CD4-positive, alpha-beta T cell treated with Interleukin-2 at 100 ng/mL for 4 hours (primary cell): ENCODE measurements at places on chromosomes 2 and 18.

- peak; percentile 42 for DNase-seq
These were observed 108.8 kb downstream of the B3GNT2 start for GRCh38 chr2:62304429-62305417.

DNA sequence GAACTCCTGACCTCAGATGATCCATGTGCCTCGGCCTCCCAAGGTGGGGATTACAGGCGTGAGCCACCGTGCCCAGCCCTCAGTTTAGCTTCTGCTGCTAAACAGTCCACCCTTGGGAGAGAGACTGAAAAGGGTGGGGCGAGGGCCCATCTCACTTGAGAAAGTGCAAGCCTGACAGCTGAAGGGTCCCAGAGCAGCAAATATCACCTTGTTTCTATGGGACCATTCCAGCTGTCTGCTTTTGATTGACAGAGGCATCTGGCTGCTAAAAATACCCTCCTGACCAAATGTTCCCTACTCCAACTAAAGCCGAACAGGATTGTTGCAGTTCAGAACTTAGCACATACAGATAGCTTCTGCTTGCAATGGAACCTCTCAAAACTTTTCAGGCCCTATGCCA lies 436 bp upstream of the SMYD1 start:
- DNase-seq: no peak

DNA sequence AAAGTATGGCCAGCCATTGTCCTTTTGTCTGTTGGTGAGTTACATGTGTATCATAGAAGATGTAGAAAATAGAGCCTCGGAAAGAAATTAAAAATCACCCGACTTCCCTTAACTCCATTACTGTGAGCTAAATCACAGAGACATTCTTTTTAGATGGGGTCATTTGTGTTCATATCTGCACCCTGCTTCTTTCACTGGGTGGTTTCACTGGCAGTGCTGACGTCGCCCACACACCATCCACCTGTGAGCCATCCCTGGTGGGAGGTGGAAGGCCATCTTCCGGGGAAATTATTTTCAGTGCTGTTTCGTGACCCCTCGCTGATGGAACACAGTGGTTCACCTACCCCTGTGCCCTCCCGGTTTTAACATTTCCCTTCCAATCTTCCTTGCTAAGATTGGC lies 21.2 kb downstream of the SH3BP4 start:
- DNase-seq: no peak

- DNase-seq: no peak
These were observed 19.1 kb downstream of the LIMS1 start for GRCh38 chr2:108553209-108553919.

DNA sequence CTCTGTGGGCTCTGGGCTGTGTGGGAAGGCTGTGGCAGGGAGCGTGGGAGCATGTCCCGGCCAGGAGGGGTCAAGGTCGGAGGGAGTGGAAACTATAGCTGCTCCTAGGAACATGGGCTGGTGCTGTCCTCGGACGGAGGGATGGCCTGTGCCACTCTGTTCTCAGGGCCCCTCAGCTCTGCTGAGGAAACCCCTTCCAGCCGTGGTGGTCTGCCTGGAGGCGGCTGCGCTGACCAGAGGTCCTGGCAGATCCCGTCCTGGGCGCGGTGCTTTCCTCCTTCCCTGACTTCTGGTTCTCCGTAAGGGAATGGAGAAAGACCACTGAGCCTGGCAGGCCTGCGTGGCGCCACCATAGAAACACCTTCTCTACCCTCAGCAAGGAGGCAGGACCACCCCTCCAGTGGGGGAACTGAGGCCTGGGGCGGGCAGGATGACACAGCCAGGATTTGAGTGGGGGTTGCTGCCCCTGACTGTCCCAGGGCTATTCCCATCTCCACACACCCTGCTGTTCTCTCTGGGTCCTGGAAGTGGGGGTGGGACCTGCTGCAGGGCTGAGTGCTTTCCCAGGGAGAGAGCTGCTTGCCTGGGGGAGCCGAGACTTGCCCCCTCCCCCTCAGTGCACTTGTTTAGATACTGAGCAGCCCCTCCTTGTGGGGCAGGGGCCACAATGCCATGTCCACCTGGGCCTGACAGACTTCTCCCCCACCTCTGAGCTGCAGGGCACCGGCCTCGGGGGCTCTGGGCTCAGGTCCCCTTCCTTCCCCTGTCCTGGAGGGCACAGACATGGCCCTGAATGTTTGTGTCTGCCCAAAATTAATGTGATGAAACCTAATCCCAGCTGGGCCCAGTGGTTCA lies 301.0 kb upstream of the HS6ST1 start:
- DNase-seq: no peak
